ENCODE measurements at places on chromosomes 13 and 19.

GRCh38 chr19:29428071-29428470 lies 97.7 kb upstream of the VSTM2B start:
- DNase-seq, result no peak

DNA sequence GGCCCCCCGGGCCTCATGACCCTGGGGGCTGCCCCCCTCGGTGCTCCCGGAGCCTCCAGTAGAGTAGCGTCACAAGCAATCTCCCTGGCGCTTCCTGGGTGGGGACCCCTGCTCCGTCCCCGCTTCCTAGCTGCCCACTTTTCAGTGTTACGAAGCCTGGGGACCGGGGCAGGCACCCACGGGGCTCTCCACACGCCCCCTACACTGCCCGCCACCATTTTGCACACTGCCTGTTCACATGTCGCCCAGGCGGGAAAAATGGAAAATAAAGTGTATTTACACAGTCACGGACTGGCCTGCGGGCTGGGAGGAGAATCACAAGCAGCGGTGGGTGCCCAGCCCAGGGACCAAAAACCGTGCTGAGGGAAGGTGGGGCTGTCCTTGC lies 9.5 kb downstream of the PRR36 start:
- DNase-seq, result no peak

DNA sequence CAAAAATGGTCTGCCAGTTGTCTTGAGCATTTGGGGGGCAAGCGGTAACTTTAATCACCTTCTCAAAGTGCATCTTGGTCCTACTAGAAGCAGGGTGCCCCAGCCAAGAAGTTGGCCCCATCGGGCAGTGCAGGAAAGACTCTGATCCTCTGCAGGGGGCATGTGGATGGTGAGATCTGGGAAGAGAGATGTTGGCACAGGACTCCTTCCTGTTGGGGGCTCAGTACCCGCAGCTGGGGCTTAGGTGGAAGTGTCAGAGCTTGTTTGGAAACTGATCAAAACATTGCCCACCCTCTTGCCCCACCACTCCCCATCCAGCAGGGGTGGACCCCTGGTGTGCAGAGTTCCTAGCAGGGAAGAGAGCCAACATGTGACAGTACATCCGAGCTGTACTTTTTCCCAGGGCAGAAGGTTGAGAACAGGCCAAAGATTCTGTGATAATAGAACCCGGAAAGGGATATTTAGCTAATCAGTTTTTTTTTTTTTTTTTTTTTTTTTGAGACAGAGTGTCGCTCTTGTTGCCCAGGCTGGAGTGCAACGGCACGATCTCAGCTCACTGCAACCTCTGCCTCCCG lies 8.8 kb downstream of the RRAS start:
- DNase-seq, result no peak

DNA sequence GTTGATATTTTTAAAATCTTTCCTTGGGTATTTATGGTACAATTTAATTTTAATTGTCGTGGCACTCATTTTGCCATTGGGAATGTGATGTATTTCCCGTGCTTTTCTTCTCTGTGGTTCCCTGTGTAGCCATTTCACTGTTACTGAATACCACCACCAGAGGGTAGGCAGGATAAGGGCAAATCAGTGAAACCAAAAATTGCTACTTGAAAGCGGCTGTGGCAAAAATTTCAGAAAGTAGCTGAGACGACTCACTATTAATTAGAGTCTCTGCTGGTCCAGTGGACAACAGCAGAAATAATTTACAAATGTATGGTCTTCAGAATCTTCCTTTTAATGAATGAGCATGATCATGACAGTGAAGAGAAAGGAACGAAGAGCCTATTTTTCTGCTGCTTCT lies 34.4 kb upstream of the MIR17HG start:
- DNase-seq, result peak; percentile 44

- DNase-seq, result no peak
Observed at GRCh38 chr13:73082471-73082870, 23.7 kb downstream of the KLF5 start.

- no peak for DNase-seq
Observed at GRCh38 chr13:110468986-110469495, 92.5 kb downstream of the RAB20 start.

- DNase-seq, result no peak
Observed at GRCh38 chr13:25934127-25934526, 117.7 kb downstream of the SHISA2 start.

DNA sequence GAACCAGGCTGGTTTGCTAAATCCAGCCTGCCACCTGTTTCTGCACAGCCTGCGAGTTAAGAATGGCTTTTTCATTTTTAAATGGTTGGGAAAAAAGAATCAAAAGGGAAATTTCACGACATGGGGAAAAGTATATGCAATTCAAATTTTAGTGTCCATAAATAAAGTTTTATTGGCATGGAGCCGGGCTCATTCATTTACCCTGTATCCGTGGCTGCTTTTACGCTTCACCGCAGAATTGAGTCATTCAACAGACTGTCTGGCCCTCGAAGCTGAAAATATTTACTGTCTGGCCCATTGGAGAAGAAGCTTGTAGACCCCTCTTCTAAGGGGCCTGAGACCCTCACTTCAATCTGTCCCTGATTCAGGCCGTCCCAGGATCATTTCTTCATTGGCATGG lies 26.1 kb downstream of the IER2 start:
- DNase-seq, result no peak

GRCh38 chr13:52862358-52863206 lies 14.1 kb upstream of the PCDH8 start:
- peak; percentile 30 for DNase-seq

- DNase-seq, result no peak
Observed at GRCh38 chr13:102091231-102091630, 310.6 kb downstream of the FGF14 start.

DNA sequence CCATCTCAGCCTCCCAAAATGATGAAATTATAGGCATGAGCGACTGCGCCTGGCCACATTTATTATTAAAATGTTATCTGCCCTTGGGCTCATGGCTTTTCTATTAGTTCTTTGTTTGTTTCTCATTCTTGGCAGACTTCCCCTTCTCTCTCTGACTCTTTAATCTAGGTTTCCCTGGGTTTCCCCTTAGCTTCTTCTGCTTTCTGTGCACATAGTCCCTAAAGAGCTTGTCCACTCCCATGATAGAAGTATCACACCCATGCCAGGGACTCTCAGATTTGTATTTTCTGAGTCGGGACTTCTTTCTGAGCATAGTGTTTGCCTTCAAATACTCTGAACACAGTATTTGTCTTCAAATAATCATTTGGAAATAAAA lies 38.6 kb upstream of the ITM2B start:
- DNase-seq, result no peak

DNA sequence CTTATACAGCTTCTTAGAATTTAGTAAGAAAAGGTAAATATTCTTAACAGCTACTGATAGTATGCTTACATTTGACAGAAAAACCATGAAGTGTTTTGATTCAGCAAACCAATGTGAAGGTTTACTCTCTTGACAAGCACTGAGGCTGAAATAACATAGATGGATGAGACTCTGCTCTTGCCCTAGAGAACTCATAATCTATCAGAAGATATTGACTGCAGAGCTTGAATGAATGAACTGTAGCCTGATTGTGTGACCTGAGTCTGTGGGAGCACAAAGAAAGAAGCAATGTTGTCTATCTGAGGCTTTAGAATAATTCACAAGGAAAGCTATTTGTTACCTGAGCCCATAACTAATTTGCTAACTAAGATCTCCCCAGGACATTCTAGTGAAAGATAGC lies 1235.3 kb downstream of the OLFM4 start:
- no peak for DNase-seq

GRCh38 chr13:73480779-73481559 lies 422.2 kb downstream of the KLF5 start:
- DNase-seq, result no peak

DNA sequence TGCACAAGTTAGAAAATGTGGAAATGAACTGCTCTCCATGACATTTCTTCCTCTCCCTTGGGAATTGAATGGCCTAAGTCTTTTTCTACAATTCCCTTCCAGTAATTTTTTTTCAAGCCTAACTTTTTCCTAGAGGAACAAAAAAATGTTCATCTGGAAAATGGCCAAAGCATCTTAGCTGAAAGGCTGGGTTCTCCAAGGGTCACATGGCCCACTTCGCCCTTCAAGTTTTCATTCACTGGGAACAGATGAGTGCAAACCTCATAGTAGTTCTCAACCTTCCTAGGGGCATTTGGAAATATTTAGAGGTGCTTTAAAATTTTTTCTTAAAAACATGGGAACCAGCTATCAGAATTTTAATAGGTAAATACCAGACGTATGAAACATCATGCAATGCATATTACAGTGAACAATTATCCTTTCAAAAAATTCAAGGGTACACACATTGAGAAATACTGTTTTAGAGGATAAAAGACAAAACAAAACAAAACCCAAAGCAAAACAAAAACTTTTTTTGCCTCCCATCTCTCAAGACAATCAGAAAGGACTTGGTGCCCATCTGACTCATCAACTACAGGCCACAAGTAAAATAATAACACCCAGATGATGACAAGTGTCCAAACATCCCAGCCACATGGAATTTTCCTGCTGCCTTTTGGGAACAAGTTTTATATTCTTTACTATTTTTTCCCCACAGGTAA lies 208.8 kb downstream of the SLITRK6 start:
- no peak for DNase-seq

- no peak for DNase-seq
Observed at GRCh38 chr13:49953560-49953959, 17.4 kb upstream of the SPRYD7 start.

DNA sequence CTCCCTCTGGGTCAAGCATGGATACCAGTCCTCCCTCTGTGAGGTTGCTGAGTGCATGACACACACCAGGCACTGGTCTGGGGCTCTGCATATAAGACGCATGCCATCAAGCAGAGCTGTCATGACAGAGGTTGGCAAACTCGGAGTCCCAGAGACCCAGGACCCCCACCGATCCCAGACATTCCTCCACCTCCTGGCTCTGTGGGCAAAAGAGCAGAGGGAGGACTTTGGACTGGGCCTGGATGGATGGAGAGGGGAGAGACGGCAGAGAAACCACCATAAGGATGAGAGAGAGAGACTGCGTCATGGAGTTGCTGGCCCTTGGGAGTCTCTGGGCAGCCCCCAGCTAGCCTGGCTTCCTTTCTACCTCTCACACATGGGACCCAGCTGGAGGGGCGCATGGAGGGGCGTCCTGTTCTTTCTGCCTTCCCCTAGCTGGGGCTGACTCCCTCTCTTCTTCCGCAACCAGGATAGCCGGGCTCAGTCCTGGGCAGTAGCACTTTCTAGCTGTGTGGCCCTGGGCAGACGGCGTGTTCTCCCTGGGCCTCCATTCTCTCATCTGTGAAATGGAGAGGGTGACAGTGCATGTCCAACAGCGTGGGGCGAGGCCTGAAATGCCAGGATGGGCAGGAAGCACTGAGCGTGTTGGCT lies 1.6 kb downstream of the HPN start:
- no peak for DNase-seq
